AG10803 (cell line): ENCODE measurements at places on chromosomes 7 and 10.

DNA sequence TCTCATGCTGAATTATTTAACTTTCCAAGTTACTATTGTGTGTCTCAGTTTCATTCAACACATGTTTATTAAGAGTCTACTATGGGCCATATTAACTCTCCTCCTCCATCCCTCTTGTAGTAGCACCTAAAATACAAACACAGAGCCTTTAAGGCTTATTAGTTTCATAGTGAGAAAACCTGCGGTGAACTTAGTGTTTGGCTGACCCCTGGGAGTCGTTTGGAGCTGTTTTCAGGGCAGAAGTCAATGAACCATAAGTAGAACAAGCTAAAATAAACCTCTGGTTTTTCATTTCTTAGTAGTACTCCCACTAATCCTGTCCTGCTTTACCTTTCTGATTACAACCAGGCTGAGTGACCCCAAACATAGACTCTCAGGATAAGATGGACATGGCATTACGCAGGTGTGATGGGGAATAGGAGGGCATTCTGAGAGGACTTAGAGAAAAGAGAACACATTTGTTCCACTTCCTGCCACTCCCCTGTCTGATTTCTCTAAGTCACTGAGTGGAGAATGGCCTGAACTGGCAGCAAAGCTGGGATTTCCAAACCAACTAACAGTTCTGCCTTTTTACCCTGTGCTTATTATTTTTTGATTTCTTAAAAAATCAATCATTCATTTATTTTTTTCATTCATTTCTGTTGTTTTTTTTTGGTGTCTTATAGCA is 74.5 kb downstream of the LRMDA start:
- DNase-seq: no peak

GRCh38 chr7:120519224-120519623 is 246.2 kb downstream of the KCND2 start:
- DNase-seq: no peak

DNA sequence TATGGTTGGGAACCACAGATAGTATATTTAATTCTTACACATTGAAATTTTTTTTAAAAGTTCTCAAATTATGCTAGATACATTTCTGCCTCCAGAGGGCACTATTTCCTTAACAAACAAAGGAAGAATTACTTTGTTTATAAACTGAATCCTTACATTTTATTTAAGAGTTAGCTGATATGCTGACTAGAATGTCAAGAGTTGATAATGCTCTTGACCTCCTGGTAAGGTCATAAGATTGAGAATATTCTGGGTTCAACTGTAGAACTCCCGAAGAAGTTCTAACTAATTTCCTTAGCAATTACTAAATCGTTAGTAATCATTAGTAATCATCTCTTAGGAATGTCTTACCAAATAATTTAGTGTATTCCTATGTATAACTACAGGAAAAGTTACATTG is 95.3 kb upstream of the CYP26C1 start:
- DNase-seq: peak; percentile 57

DNA sequence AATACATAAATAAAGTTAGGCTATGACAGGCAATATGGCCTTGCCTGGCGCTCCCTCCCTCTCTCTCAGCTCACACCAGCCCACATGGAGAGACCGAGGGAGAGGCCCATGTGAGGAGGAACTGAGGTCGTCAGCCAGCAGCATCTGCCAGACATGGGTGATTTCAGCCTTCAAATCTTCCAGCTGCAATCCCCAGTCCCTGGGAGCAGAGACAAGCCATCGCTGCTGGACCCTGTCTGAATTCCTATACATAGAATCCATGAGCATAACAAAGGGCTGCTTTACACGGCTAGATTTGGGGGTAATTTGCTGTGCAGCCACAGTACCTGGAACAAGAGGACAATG is 35.6 kb downstream of the ANKRD16 start:
- no peak for DNase-seq

DNA sequence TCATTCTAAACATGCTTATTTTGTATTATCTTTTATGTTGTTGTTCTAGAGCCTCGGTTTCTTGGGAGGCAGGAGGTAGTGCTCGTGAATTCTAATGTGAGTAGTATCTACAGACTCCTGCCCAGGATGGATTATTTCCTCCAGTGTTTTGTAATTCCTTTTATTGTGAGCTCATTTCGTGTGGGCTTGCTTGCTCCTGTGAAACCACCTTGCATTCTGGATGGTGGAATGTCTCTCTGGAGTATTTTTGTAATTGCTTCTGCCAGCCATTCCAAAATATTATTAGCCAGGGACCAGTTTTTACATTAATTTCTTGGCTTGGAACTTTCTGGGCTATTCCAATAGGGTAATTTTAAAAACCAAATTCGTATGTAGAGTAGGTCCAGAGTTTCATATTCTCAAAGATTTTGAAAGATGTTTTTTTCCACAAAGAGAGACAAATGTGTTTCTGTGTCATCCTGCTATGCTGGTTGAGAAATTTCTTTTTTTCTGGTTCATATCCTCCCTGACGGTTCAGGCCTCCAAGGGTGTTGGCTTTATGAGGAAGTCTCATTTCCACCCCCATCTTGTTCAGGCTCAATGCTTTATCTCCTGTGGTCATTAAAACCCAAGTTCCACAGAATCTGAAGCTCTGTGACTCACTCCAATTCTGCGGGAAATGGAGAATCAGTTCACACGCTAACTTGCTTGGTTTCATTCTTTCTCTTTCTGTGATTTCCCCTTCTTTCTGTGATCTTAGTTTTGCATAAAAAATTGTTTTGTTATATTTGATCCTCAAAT is 41.7 kb upstream of the CALD1 start:
- DNase-seq: peak; percentile 98

DNA sequence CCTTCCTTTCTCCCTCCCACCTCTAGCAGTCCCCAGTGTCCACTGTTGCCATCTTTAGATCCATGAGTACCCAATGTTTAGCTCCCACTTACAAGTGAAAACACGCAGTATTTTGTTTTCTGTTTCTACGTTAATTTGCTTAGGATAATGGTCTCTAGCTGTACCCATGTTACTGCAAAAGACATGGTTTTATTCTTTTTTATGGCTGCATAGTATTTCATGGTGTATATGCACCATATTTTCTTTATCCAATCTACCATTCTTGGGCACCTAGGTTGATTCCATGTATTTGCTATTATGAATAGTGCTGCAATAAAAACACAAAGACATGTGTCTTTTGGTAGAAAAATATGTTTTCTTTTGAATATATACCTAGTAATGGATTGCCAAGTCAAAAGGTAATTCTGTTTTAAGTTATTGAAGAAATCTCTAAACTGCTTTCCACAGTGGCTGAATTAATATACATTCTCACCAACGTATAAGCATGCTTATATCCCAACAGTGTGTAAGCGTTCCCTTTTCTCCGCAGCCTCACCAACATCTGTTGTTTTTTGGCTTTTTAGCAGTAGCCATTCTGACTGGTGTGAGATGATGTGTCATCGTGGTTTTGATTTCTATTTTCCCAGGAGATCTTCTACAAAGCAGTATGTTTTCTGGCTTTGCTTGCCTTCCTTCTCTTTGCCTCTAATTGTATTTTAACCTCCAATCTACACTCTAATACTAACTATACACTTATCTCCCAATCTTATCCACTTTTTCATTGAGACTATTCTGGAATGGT is 179.5 kb upstream of the PHF14 start:
- DNase-seq: no peak

DNA sequence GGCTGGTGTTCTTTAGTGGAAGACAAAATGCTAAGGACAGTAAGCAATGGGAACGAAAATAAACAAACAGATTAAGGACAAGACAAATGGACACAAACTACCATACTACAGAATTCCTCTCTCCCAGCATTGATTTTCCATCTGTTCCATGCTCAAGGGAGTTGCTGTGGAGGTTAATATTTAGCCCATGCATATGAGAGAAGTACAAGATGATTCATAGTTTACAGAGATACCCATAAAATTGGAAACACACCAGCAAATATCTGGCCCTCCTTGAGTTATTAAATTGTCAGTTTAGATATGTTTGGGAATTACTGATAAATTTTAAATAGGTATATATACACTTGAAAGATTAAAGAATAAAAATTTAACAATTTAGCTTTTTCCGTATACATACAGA is 69.8 kb downstream of the GLI3 start:
- no peak for DNase-seq

GRCh38 chr10:19048489-19048888 is at the start of gene MALRD1:
Gene MALRD1 (plus strand): TSS chr10:19048801. CDS start chr10:19048939, 138 bp downstream.
- no peak for DNase-seq

GRCh38 chr10:125294109-125294508 is 133.7 kb upstream of the CTBP2 start:
- DNase-seq: no peak

DNA sequence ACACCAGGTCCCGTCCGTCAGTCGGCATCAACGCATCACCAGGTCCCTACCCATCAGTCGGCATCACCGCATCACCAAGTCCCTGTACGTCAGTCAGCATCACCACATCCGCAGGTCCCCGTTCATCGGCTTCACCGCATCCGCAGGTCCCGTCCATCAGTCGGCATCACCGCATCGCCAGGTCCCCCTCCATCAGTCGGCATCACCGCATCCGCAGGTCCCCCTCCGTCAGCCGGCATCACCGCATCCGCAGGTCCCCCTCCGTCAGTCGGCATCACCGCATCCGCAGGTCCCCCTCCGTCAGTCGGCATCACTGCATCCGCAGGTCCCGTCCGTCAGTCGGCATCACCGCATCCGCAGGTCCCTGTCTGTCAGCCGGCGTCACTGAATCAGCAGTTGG is 55.1 kb downstream of the IGF2BP3 start:
- no peak for DNase-seq

- no peak for DNase-seq
Observed at GRCh38 chr7:3950249-3950648, 649.2 kb downstream of the SDK1 start.

DNA sequence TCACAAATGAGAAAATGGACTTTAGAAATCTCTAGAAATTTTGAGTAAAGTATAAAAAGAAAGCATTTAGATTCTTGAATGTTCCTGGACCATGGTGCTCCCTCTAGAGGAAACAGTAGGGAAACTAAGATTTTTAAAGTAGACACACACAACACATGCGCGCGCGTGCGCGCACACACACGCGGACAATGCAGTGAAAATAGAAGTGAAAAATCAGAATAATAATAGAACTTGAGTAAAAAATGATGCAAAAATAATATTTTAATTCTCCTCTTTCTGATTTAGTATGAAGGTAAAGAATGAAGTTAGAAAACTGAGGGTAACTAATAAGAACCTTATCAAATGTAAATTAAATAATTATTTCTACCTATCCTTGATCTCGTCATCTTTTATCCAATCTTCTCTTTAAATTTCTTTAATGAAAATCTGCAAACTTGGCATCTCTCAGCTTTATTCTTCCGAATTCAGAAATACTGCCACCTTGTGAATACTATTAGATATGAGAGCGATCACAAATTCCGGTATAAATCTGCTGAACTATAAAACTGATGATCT is 117.0 kb upstream of the AMPH start:
- peak; percentile 27 for DNase-seq

GRCh38 chr7:93262535-93262934 is 30.4 kb downstream of the VPS50 start:
- no peak for DNase-seq

GRCh38 chr10:6215683-6216484 is 13.2 kb downstream of the PFKFB3 start:
- no peak for DNase-seq

- DNase-seq: peak; percentile 39
Observed at GRCh38 chr7:38448054-38448453, 174.6 kb upstream of the TARP start.

- DNase-seq: no peak
Observed at GRCh38 chr7:116736927-116737715, 65.1 kb downstream of the MET start.

GRCh38 chr7:120207037-120207436 is 65.9 kb upstream of the KCND2 start:
- no peak for DNase-seq

DNA sequence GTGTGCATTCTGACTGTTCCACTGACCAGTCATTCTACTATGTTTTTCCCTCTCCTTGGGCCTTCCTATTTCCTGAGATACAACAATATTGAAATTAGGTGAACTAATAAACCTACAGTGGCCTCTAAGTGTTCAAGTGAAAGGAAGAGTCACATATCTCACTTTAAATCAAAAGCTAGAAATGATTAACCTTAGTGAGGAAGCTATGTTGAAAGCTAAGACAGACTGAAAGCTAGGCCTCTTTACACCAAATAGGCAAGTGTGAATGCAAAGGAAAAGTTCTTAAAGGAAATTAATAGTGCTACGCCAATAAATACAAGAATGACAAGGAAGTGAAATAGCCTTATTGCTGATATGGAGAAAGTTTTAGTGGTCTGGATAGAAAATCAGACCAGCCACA is 5.7 kb upstream of the DYNC1I1 start:
- no peak for DNase-seq

DNA sequence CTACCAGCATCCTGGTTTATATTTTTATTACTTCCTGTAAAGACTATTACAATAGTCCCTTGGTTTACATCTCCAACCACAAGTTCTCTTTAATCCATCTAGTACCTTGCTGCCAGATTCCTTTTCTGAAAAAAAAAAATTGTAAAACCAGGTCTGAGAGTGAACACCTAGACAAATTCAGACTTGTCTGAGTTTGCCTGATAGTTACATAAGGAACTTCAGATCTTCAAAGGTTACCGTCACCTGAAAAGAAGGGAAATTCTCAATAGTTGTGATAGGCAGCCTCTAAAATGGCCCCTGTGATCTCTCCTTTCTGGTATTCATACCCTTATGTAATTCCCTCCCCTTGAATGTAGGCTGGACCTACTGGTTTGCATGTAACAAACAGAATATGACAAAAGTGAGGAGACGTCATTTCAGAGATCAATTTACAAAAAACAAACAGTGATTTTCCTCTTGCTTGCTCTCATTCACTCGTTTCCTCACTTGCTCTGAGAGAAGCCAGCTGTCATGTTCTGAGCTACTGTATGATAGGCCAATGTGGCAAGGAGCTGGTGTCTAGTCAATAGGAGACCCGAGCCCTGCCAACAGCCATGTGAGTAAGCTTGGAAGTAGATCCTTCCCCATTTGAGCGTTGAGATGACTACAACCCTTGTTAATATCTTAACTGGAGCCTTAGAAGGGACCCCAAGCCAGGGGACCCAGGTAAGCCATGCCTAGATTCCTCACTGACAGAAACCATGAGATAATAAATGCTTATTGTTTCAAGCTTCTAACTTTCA is 110.9 kb upstream of the LSM8 start:
- no peak for DNase-seq

DNA sequence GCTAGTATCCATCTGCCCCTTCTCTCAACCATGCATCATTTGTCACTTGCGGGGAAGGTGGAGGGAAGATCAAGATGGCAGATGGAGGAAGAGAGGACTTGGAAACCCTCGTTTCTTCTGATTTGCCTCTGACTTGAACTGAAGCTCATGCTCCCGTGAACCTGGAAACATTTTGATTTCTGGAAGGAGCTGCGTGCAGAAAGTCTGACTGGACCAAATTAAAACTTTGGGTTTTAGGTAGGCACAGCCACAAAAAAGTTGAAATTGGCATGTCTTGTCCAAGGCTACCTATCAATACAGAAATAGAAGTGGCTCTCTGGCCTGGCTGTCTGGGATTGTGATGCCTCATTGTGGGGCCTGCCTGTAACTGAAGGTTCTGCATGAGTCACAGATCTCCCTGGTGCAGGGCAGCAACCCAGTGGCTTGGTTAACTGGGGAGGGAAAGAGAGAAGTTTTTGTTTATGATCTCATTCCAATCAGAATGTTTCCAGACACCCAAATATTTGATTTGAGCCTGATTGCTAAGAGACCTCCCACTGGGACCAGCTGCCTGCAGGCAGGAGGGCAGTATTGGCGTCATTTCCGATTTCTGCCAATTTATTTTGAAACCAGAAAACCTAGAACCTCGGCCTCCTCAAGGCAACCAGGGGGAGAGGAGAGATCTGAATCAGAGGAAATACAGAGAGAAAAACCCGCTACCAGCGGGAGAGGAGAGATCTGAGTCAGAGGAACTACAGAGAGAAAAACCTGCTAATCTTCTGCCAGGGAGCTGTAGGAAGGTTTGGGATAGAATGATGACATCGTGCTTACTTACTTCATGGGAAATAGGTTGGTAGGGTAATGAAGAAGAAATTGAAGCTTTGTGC is 363.6 kb downstream of the ANKRD30A start:
- peak; percentile 39 for DNase-seq
